Vagina (tissue), 2 donors: ENCODE measurements at places on chromosomes 5 and 9. TPM values are rescaled to one million over a fixed set of nuclear protein-coding genes. Genes with fewer than 3 reads are reported as not detected.

GRCh38 chr9:14909181-14909580 is 1.0 kb downstream of the FREM1 start:
- H3K27me3 ChIP-seq = no peaks in the 10 kb centered on the region
- H3K4me3 ChIP-seq = peak overlapping the region; percentile 39
- H3K4me1 ChIP-seq = peaks cover 51% of the 10 kb centered on the region
- DNase-seq = no peak
- H3K27ac ChIP-seq = peak overlapping the region; percentile 74

- no peaks in the 10 kb centered on the region for H3K36me3 ChIP-seq
- no peak overlapping the region for H3K27ac ChIP-seq
- H3K4me1 ChIP-seq = peaks cover 8% of the 10 kb centered on the region
Measured at GRCh38 chr5:33890131-33891032, 1.4 kb downstream of the ADAMTS12 start.

DNA sequence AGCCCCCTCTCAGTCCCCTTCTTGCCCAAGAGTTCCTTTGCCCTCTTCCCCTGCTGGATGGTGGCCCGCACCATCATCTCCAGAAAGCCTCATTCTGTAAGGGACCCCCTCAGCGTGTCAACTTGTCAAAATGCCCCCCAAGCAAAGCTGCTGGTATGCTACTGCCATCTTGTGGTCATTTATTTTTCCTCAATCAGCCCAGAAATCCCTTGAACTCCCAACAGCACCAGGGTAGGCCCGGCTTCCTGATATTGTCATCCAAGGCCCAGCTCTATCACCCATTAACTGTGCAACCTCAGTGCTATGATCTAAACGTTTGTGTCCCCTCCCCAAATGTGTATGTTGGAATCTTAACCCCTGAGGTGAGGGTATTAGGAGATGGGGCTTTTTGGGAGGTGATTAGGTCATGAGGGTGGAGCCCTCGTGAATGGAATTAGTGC is 53.2 kb upstream of the FBXW11 start:
- no peak for DNase-seq
- H3K4me1 ChIP-seq = no peaks in the 10 kb centered on the region
- H3K4me3 ChIP-seq = no peak overlapping the region
- H3K36me3 ChIP-seq = peaks cover 22% of the 10 kb centered on the region
- H3K27ac ChIP-seq = no peak overlapping the region
- H3K27me3 ChIP-seq = no peaks in the 10 kb centered on the region

DNA sequence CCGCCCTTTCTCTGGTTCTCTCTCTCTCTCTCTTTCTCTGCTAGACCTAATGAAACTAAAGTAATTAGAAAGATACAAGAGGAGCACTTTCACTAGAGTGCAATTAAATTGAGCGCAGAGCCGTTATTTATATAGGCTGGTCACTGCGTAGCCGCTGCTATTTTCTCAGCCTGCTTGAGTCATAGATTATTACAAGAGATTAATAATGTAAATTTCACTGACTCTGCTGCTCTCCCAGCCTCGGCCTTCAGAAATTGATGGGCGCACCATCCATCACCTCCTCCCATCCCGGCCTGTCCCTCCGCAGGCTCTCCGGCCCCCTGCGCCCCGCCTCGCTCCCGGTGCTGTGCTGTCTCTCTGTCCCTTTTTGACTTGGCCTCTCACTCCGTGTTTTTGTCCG is 268.0 kb upstream of the MVB12B start:
- no peaks in the 10 kb centered on the region for H3K27me3 ChIP-seq
- no peaks in the 10 kb centered on the region for H3K36me3 ChIP-seq
- no peak for DNase-seq
- no peaks in the 10 kb centered on the region for H3K4me1 ChIP-seq

GRCh38 chr9:73260506-73260905 is 108.8 kb downstream of the ANXA1 start:
- H3K36me3 ChIP-seq = no peaks in the 10 kb centered on the region
- no peak overlapping the region for H3K4me3 ChIP-seq
- no peaks in the 10 kb centered on the region for H3K4me1 ChIP-seq
- H3K27me3 ChIP-seq = no peaks in the 10 kb centered on the region
- no peak overlapping the region for H3K27ac ChIP-seq

DNA sequence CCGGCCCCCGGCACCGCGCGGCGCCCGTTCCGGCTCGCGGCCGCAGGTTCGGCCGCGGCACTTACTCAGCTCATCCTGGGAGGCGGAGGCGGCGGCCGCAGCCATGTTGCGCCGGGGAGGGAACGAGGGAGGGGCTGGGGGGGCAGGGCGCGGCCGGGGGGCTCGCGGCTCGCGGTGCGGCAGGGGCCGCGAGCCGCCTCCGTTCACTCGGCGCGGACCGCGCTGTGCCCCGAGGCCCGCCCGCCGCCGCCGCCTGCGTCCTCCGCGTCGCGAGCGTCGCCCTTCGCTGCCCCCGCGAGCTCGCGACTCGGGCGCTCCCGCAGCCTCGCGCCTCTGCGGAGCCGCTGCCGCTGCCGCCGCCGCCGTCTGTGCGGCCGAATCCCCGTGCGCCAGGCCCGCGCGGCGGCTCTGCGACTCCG is 735 bp downstream of the ECPAS start:
- DNase-seq = no peak
- H3K4me1 ChIP-seq = peaks cover 37% of the 10 kb centered on the region
- no peaks in the 10 kb centered on the region for H3K36me3 ChIP-seq

GRCh38 chr9:77514886-77515711 is 133.0 kb downstream of the GNA14 start:
- H3K36me3 ChIP-seq = no peaks in the 10 kb centered on the region
- no peak for DNase-seq
- no peak overlapping the region for H3K4me3 ChIP-seq
- peak overlapping the region; percentile 52 for H3K27ac ChIP-seq
- H3K4me1 ChIP-seq = peaks cover 20% of the 10 kb centered on the region

DNA sequence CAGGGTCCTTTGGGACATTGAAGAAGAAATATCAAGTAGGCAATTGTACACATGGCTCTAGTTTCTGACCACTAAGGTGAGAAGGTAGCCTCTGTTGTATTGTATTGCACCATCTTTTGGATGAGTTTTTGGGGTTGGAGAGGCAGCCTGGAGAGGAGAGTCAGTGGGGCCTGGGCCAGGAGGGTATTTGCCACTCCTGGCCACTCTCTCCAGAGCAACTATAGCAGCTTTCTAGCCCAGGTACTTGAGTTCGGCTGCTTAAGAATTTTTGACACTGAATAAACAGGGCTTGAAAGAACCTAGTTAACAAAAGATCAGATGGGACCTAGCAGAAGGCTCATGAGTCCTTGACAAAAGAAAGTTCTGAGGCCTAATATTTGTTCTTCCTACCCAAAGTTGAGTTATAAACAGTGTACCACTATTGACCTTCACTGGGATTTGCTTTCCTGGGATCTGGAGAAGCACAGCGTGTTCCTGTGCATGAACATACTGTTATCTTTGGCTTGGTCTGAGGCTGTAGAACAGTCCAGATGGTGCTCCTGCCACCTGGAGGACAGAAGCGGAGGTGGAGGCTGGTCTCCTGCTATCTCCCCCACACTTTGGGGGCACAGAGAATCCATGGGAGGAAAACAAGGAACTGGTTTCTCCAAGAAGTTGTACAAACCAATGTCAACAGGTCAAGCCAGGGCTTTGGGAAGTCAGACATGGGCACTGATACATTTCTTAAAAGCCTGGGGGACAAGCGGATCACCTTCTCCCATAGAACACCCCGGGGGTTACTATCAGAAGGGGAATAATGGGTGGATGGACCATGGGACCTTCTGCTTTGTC is 110.4 kb upstream of the LIFR start:
- no peak overlapping the region for H3K4me3 ChIP-seq
- no peak for DNase-seq
- no peak overlapping the region for H3K27ac ChIP-seq
- H3K4me1 ChIP-seq = no peaks in the 10 kb centered on the region
- H3K27me3 ChIP-seq = no peaks in the 10 kb centered on the region

DNA sequence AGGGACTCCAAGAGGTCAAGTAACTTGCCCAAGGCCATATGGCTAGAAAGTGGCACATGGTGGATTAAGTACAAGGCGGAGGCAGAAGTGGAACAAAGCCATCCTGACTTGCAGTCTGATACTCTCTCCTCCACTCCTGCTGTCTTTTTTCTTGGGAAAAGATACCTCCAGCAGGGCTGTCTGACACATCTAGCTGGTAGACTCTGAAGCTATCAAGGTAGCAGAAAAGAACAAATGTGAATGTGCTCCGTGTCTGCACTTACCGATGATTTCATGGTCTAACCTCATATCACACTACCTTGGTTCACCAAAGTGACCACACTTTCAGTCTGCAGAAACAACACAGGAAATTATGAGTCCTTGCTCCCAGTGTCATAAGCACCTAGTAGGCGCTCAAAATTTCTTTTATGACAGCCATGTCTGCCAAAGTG is 284.8 kb downstream of the CRB2 start:
- no peak overlapping the region for H3K4me3 ChIP-seq
- H3K27ac ChIP-seq = no peak overlapping the region
- no peak for DNase-seq
- H3K4me1 ChIP-seq = peaks cover 6% of the 10 kb centered on the region
- no peaks in the 10 kb centered on the region for H3K36me3 ChIP-seq

- H3K27me3 ChIP-seq = no peaks in the 10 kb centered on the region
- no peak overlapping the region for H3K4me3 ChIP-seq
- H3K27ac ChIP-seq = no peak overlapping the region
- peaks cover 16% of the 10 kb centered on the region for H3K4me1 ChIP-seq
- H3K36me3 ChIP-seq = no peaks in the 10 kb centered on the region
- DNase-seq = no peak
Measured at GRCh38 chr9:87581513-87581912, 83.8 kb downstream of the DAPK1 start.

DNA sequence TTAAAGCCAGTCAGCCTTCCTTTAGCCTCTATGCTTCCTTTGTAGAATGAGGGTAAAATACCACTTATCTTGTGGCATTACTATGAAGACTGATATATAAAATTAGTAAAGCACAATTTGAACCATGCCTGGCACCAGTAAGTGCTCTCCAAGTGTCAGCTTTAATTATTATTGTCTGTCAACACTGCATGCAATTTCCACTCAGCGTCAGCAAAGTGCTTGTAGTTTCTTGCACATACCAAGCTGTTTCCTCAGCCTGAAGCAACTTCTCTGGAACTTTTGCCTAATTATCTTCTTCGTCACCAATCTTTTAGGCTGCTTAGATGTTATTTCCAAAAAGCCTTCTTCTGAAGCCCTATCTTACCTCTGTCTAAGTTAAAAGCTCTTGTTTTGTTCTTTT is 177.3 kb downstream of the CDC42SE2 start:
- peaks cover 30% of the 10 kb centered on the region for H3K36me3 ChIP-seq
- no peak for DNase-seq
- H3K4me3 ChIP-seq = no peak overlapping the region
- H3K27ac ChIP-seq = no peak overlapping the region
- H3K4me1 ChIP-seq = no peaks in the 10 kb centered on the region

- DNase-seq = no peak
- H3K36me3 ChIP-seq = no peaks in the 10 kb centered on the region
- H3K27me3 ChIP-seq = no peaks in the 10 kb centered on the region
Measured at GRCh38 chr9:124263800-124264426, 6.2 kb downstream of the NEK6 start.

- no peak overlapping the region for H3K27ac ChIP-seq
- no peak for DNase-seq
- no peaks in the 10 kb centered on the region for H3K36me3 ChIP-seq
- H3K4me3 ChIP-seq = no peak overlapping the region
Measured at GRCh38 chr9:91391412-91391811, 29.7 kb upstream of the AUH start.

DNA sequence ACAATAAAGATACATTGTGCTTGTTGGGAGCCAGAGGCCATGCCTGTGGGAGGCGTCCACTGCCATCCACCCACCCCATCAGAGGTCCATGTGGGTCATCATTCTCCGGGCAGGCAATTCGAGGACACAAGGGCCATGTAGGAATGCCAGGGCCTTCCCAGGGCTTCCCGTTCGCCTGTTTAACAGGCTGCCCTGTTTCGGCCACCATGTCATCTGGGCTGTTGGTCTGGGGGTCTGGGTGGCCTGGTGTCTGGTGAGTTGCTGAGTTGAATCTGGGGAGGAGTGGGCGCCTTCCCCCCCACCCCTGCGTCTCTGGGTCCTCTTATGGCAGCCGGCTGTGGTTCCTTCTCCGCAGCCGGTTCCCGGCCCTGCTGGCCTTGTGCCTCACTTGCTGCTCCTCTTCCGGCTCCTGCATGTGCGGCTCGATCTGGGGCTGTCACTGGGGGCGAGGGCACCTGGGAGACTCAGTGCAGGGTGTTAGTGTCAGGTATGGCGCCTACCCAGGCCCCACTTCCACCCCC is 117.4 kb downstream of the WNK2 start:
- DNase-seq = peak; percentile 81
- H3K4me3 ChIP-seq = no peak overlapping the region
- no peaks in the 10 kb centered on the region for H3K27me3 ChIP-seq

DNA sequence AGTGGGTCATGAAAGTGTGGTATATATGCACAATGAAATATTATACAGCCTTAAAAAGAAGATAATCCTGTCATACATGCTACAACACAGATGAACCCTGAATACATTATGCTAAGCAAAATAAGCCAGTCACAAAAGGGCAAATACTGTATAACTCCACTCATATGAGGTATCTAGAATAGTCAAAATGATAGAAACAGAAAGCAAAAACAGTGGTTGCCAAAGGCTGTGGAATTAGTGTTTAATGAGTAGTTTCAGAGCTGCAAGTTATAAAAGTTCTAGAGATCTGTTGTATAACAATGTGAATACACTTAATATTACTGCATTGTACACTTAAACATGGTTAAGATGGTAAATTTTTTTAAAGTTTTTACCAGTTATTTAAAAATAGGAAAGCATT is 135.0 kb downstream of the OXCT1 start:
- no peaks in the 10 kb centered on the region for H3K27me3 ChIP-seq
- no peaks in the 10 kb centered on the region for H3K4me1 ChIP-seq
- H3K36me3 ChIP-seq = peaks cover 24% of the 10 kb centered on the region
- H3K4me3 ChIP-seq = no peak overlapping the region

GRCh38 chr5:157563929-157564716 is 11.5 kb downstream of the ADAM19 start:
- H3K27me3 ChIP-seq = no peaks in the 10 kb centered on the region
- peak overlapping the region; percentile 38 for H3K27ac ChIP-seq
- H3K4me1 ChIP-seq = peaks cover 25% of the 10 kb centered on the region
- H3K36me3 ChIP-seq = no peaks in the 10 kb centered on the region
- no peak for DNase-seq

The SPOCK1 gene
- total RNA-seq = 70.7 TPM

The CEL gene
- total RNA-seq = 0.74 TPM

The TAF1L gene
- total RNA-seq = not detected

The FBN2 gene
- 0.49 TPM for total RNA-seq

The SOHLH1 gene
- not detected for total RNA-seq

The ANKRD18B gene
- total RNA-seq = 5.9 TPM

The CCNJL gene
- 5.6 TPM for total RNA-seq

The IFNB1 gene
- not detected for total RNA-seq

The LPAR1 gene
- 83.0 TPM for total RNA-seq

The GTF3C5 gene
- total RNA-seq = 53.8 TPM

The PCDHAC2 gene
- 3.9 TPM for total RNA-seq
